ENCODE measurements at places on chromosomes 2 and 18. TPM values are rescaled to one million over a fixed set of nuclear protein-coding genes. Genes with fewer than 3 reads are reported as not detected.

ZNF2 gene
- not detected for total RNA-seq

PPP4R1 gene
- total RNA-seq, result 226 TPM

SLC35F5 gene
- 108 TPM for total RNA-seq

HJURP gene
- total RNA-seq, result 2.0 TPM

MC4R gene
- total RNA-seq, result not detected

CPO gene
- 0.37 TPM for total RNA-seq

TUBA4B gene
- total RNA-seq, result not detected

ATOH8 gene
- total RNA-seq, result 2.3 TPM

COL6A3 gene
- 145 TPM for total RNA-seq

- DNase-seq, result no peak
These were observed 97.8 kb upstream of the NETO1 start for GRCh38 chr18:72965616-72966015.

DNA sequence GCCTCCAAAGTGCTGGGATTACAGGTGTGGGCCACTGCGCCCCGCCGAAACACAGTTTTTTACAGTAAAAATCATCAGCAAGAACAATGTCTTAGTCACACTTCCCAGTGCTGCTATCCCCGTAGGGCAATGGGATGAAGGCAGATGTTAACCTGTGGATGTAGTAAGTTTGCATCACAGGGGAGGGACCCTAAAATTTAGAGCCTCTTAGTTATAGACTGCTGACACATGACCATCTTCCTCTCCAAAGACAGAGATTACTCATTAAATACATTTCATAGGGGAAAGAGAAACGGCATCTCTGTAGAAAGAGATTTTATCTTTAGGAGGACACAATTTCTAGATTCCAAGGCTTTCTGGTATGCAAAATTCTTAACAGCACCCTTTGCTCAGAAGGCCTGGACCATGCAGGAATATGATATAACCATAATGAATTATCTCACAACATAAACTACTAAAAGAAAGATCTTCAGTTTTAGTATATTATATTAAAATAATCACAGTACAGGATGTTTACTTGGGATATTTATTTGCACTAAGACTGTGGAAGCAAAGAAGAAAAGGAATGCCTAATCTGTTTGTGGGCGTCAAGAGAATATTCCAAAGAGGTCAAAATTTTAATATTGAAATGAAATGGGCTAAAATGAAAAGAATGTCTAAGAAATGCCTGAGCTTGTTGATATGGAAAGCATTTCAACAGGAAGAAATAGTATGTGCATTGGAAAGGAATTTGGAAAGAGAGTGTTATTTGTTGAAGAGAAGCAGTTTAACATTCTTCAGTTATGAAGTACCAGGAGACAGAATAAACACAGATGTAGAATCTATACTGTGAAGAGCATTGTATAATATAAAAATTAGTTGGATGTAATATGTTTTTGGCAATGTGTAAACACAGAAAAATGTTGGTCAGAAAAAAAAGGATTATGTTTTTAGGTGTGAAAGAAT lies 1228.3 kb upstream of the CHAC2 start:
- no peak for DNase-seq

- DNase-seq, result no peak
These were observed 14.6 kb upstream of the DYNC2LI1 start for GRCh38 chr2:43759195-43759594.

DNA sequence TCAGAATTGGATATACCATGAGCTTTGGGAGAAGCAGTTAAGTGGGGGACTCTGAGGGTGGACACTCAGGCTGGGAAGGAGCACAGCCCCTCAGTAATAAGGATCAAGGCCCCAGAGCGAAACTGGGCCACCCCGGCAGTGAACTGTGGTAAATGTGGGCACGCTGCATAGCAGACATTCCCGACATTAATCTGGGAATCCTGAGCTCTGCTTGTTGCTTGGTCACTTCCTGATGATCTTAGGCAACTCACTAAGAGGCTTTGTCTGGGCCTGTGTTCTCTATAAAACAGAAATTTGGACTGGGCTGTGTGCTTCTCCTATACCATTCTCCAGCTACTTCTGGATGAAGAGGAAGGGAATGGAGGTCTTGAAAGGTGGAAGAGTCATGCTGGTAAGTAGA lies 4.8 kb downstream of the TGFBRAP1 start:
- DNase-seq, result no peak

DNA sequence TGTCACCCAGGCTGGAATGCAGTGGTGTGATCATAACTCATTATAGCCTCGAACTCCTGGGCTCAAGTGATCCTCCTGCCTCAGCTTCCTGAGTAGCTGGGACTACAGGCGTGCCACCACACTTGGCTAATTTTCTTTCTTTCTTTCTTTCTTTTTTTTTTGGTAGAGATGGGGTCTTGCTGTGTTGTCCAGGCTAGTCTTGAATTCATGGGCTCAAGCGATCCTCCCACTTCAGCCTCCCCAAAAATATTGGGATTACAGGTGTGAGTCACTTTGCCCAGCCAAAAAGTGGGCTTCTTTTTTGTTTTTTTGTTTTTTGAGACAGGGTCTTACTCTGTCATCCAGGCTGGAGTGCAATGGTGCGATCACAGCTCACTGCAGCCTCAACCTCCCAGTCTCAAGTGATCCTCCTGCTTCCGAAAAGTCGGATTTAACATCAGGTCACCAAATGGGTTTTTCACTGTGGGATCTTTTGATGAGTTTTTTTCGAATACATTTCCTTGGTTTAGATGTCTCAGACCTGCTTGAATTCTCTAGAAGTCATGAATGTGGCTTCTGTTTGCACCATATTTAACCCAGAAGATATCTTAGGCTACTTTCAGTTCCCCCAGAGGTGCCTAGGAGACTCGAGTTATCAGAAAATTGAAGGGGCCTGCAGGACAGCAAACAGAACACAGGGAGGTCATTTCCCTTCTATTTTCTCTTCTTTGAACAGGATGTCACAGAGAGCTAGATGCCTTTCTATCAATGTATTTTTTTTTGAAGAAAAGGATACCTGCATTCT lies 8.9 kb downstream of the RAB31 start:
- DNase-seq, result no peak

DNA sequence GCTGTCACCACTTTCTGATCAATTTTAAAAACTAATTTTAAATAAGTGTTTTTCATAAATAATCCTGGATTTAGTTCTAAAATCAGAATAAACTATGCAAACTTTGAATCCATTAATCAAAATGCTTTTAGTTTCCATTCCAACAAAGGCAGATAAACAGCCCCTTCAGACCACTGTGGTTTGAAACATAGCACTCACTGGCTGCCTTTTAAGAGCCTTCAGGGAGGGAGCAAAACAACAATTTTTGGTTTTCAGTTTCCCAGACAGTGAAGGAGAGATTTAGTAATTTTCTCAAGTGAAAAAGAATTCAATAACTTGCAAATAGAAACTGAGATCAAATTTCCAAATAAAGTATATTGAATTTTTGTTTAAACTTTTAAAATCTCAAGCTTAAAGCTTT lies 46.1 kb downstream of the CDK15 start:
- DNase-seq, result no peak

- no peak for DNase-seq
These were observed 159.3 kb upstream of the STK17B start for GRCh38 chr2:196330645-196331044.

DNA sequence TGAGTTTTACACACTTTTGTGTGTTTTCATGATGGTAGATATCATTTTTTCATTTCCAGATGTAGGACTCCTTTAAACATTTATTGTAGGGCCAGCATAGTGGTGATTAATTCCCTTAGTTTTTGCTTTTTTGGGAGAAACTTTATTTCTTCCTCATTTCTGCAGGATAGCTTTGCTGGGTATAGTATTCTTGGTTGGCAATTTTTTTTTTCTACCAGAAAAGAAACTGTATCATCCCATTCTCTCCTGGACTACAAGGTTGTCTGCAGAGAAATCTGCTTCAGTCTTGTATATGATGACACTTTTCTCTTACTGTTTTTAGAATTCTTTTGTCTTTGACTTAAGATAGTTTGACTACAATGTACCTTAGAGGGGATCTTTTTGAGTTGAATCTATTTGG lies 37.8 kb upstream of the RHOB start:
- no peak for DNase-seq

All from stomach (tissue), 19 donors.